ENCODE measurements at places on chromosomes 12 and 14. TPM values are rescaled to one million over a fixed set of nuclear protein-coding genes. Genes with fewer than 3 reads are reported as not detected.

DNA sequence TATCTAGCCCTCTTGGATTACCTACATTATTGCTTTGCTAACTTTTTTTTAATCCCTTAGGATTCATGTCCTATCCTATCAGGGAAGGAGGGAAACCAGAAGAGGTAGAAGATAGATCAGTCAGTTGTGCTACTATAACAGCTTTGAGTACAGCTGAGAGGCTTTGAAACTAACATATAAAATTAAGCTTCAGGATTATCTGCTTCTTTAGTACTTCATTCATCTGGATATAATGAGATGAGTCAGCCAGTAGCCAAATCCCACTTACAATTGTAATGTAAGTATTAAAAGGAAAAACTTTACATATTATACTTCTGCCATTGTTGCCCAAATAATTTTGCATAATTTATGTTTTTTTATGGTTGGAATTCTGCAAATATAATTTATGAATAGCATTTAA lies 33.4 kb upstream of the ANO6 start:
- DNase-seq, result no peak
- no peaks in the 10 kb centered on the region for H3K27me3 ChIP-seq
- no peak overlapping the region for H3K27ac ChIP-seq
- H3K4me3 ChIP-seq, result no peak overlapping the region

GRCh38 chr12:119283310-119283709 lies 51.2 kb upstream of the CCDC60 start:
- no peaks in the 10 kb centered on the region for H3K27me3 ChIP-seq
- H3K4me3 ChIP-seq, result no peak overlapping the region
- DNase-seq, result no peak
- no peak overlapping the region for H3K27ac ChIP-seq
- H3K4me1 ChIP-seq, result no peaks in the 10 kb centered on the region
- H3K36me3 ChIP-seq, result no peaks in the 10 kb centered on the region

The KRT77 gene
- not detected for total RNA-seq

The SLCO1B1 gene
- not detected for total RNA-seq

The ANO4 gene
- 2.9 TPM for total RNA-seq

All from kidney (tissue), 22 donors.